ENCODE measurements at places on chromosomes 2 and 18.

DNA sequence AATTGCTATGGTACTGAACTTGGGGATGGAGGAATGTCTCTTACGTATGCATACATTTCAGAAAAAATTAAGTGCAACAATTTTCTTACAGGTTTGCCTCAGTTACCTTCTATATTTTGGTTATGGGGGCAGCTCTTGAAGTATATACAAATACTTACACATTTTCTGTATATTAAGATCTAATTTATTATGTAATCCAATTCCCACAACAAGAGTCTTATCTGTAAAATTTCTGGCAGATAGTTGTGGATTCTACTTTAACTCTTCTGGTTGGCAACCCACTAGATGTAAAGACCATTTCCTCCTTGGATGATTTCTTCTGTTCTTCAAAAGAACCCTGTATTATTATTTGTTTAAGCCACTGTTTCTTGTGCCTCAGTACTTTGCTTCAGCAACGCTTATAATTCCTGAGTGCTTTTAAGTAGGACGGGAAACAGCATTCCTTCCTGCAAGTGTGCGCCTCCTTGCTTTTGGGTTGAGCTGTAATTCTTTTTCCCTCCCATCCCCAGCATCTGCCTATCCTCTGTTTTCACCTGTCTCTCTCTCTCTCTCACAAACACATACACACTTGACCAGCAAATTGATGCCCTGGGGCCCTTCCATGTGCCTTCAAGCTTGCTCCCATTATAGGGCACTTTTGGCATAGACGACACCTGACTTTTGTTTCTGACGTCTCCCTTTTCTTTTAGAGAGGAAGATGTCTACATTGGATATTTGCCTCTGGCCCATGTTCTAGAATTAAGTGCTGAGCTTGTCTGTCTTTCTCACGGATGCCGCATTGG is 61.4 kb downstream of the ACSL3 start:
- no peak for DNase-seq

DNA sequence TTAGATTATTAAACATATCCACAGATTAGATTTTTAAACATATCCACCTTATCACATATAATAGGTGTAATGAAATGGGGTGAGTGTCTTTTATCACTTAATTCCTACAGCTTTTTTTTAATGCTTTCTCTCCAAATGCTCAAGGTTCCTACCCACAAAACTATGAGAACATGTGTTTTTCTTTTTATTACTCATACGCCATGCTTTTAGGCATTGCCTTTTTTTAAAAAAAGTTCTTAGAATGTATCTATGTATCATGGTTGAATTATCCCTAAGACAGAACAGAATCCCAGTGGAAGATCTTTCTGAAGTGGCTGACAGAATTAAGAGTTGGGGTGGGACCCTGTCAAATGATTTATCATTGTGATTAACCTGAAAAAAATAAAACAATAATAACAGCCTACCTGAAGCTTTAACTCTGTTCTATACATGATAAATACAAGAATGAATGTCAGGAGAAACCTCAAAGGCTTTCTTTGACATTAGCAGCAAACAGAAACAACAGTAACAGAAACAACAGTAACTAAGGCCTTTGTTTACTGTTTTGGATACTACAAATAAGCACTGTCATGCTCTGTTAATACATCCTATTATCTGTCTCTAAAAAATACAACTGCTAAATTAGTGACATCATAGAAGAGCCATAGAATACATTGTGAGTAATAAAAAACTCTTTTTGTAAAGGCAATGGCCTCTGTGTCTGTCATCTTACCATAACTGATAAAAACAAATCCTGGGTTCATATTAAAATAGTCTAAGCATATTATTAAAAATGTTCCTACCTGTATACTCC is 4.1 kb upstream of the ZNF397 start:
- no peak for DNase-seq

GRCh38 chr2:219592736-219593135 is 4.9 kb upstream of the STK11IP start:
- no peak for DNase-seq

DNA sequence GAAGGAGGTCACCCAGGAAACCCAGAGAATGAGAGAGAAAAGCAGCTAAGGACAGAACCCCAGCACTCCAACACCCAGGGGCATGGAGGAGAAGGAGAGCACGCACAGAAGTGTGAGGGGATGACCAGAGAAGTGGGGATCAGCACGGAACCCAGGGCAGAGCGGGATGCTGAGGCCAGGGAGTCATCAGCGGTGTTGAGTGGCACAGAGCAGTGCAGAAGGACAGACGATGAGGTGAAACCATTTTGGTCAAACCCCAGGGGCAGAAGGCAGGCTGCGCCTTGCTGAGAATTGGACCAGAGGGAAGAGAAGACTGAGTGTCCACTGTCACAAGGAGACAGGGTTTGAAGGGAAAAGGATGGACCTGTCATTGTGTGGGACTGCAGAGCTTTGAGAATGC is 23.4 kb upstream of the ASB18 start:
- DNase-seq = no peak

- no peak for DNase-seq
These were observed 360.1 kb downstream of the LPIN1 start for GRCh38 chr2:12106440-12107080.

DNA sequence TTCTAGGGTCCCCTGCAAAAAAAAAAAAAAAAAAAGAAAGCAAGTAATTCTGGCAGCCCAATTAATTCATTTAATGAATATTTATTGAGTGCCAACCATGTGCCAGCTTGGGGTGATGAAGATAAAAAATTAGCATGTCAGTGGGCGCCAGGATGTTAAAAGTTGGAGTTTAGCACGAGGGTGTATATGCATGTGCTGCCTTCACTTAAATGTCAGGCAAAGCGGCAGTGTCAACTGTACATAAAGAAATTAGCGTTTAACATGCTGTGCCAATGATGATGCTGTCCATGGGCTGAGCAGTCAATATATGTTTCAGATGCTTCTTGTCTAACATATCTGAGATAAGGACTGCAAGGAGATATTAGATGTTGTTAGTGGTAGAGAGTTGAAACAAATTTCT is 49.5 kb downstream of the ASAP2 start:
- no peak for DNase-seq

DNA sequence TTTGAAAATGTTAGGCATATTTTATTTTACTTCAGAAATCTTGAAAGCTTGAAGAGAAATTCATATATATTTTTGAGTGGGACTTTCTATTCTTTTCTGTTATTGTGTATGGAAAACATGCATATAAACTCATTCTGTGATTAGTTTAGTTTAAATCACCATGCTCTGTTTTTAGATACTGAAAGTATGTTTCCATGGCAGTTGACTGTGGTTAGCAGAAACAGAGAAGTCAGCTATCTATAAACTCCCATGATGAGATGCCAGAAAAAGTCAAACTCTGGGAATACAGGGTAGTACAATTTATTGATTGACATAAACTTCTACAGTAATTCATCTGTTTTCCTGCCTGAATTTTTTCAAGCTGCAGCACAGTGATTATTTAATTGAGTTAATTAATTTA is 905.3 kb upstream of the VRK2 start:
- no peak for DNase-seq

DNA sequence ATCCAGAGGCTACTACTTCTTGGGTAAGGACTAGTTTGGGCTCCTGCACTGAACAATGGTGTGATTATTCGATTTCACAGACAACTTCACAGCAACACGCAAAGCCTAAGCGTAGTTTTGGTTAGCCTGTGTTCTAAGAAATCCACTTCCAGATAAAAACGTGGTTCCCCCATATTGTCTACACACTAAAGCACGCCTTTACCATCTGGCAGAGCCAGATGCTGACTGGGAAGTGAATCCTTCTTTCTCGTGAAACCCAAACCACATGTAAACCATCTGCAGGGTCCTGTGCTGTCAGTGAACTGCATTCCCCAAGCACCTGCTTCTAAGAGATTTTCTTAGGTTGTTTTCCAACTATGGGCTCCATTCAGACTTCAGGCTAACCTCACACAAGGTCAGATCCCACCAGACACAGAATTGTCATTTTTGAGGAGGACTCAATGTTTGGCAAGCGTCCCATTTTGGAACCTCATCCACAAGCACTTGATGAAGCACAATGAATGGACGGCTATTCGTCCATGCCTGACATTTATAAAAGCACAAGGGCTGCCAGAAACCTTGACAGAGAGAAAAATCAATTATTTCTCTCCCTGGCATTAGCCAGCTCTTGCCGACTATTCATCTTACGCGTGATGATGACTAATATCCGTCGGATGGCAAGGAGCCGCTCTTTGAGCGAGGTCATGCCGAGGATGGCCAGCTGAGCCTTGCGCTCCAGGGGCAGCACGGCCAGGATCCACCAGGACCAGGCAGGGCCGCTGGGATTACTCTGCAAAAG is 38.4 kb downstream of the LONRF2 start:
- DNase-seq = no peak

DNA sequence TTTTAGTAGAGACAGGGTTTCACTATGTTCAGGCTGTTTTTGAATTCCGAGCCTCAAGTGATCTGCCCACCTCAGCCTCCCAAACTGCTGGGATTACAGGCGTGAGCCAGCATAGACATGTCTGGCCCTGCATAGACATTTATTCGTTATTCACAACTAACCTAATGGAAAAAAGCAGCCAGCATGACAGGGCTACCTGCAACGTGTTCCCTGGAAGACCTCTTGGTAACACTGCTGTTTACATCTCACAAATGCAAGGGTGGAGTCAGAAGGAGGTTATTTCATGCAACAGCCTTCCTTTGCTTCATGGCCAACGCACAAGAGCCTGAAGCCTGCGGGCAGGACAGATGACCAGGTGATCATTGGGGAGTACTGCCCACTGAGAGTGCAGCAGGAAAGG is 9.2 kb downstream of the SERPINE2 start:
- no peak for DNase-seq

DNA sequence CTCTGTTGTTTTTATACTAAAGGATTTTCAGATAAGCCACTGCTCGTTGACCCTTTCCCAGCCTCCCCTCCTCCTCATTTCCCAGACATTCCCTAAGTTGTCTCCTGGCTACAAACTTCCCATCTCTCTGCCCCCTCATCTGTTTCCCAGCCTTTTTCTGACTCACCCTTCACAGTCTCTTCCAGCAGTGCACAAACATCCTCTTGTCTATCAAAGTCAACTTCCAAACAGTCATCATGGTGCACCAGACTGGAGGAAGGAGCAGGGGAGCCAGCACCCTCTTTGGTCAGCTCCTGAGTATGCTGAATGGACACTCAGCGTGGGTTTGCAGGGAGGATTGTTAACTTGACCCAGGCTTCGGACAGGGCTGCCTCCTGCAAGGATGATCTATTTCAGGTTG is 26.6 kb upstream of the SPRED2 start:
- DNase-seq = no peak

- DNase-seq = no peak
These were observed 13.3 kb downstream of the PROC start for GRCh38 chr2:127431408-127432023.

GRCh38 chr2:196927376-196928225 is 1.1 kb upstream of the PGAP1 start:
- DNase-seq = peak; percentile 73

Measured in HT-29 (cell line).